ENCODE measurements at places on chromosomes 6 and 20.
A peak's percentile ranks its signal among the peaks of the same experiment; 100 is the strongest.

DNA sequence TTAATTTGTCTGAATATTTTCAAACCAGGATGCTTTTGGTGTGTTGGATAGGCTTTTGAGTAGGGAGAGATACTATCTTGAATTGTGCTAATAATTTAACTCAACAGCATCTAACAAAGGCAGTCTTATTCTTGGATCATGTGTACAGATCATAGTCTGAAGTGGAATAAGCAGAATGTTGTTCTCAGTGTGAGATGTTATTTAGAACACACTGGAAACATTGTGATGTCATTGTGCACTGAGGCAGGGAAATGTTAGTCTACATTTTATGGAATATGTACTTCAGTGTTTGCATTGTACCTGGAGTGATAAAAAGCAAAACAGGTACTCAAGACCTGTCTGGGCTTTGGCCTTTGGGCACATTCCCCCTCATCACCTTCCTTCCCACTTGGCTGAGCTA lies 35.0 kb downstream of the RNF144B start:
- no peak for DNase-seq

DNA sequence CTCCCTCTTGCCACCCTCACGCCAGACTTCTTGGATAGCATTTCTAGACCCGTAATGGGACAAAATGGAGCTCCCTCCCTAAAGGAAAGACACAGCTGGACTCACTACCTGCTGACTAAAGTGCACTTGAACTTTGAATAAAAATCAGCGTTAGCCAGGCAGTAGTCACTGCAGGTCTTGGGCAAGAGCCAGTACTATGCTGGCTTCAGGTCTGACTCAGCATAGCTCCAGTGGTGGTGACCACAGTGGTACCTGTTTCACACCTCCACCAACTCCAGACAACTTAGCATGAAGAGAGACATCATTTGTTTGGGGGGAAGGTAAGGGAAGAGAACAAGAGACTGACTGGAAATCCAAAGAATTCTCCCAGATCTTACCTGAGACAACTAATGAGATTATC lies 906.8 kb downstream of the GRIK2 start:
- DNase-seq, result no peak

GRCh38 chr6:43995137-43995536 lies 132.1 kb downstream of the MRPL14 start:
- no peak for DNase-seq

DNA sequence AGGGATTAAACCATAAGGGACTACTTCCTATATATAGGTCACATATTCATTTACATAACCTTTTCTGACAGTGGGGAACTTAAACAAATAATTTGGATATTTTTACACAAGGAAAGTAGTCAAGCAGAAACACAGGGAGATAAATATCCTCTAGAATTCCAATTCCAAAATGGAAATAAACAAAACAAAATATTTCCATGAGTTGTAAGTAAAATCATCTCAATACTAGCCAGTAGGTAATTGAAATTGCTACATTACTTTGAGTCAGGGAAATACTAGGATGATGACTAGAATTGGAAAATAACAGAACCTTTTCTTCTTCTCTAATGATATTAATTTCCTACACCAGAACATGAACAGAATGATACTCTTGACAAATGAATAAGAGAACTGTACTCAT lies 1308.1 kb upstream of the GJE1 start:
- DNase-seq, result no peak

DNA sequence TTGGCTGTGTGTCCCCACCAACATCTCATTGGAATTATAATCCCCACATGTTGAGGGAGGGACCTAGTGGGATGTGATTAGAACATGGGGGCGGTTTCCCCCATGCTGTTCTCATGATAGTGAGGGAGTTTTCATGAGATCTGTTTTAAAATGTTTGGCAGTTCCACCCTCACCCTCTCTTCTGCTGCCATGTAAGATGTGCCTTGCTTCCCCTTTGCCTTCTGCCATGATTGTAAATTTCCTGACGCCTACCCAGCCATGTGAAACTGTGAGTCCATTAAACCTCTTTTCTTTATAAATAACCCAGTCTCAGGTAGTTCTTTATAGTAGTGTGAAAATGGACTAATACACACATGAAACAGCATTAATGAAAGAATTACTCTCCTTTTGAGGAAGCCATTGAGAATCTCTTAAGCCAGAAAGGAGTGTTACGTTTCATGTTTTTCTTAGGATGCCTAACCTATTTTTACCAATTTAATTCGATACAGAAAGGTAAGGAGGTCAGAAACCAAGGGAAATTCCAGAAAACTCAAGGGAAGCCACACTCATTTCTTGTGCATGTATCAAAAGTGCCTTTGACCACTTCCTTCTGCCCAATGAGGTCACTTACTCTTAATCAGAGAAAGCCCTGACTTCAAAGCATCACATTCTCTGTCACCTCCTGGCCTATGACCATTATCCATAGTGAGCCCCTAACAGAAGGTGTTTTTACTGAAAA lies 24.7 kb upstream of the HINT3 start:
- DNase-seq, result no peak

DNA sequence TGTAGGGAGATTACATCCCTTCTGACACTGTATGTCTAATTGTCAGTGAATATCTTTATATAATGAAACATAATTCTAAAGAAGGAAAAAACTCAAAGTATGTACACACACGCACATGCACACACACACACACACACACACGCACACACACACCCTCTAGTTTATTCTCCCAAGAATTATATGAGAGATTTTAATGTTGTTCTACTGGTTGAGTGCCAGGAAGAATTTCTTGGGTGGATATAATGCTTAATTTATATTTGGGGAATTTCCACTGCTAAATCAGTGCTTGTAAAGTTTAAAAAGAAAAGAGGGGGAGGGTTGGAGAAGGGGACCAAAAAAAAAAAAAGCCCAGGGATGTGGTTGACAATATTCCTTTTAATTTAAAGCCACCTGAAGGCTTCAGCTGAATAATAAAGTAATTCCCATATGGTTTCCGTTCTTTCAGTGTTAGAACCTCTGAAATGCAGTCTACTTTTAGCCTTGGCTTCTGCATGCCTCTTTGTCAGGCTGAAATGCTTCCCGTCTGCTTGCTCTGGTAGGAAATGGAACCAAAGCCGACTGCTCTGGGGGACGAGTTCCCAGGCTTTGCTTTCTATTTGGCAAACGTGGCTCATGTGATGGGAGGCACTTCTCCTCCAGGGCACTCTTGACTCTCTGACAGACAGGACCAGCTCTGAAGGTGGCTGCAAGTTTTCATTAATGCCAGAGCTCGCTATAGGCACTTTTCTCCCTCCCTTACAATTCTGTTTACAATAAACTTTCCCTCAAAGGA lies 225.4 kb downstream of the PRL start:
- DNase-seq, result peak; percentile 71

DNA sequence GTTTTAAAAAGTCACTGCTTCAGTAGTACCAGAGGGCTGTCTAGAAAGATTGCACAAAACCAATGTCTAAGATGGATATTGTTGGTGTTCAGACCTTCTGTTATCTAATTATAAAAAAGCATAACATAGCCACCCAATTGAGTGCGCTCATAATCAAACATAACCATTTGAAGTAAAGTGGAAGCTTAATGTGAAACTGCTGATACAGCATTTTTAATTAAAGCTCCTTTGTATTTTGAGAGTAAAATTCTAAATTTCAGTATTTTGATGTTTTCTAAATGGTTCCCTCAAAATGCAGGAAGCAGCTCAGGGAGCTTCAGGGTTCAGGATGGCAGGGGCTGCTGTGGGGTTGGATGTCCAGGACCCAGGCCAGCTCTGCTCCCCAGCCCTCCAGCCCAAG lies 291.8 kb upstream of the ZFP64 start:
- DNase-seq, result no peak

All from fibroblast of pulmonary artery (primary cell).